ENCODE measurements at places on chromosomes 6 and 20.

GRCh38 chr6:140677781-140678528, 1303.5 kb upstream of the CITED2 start:
- DNase-seq = no peak

DNA sequence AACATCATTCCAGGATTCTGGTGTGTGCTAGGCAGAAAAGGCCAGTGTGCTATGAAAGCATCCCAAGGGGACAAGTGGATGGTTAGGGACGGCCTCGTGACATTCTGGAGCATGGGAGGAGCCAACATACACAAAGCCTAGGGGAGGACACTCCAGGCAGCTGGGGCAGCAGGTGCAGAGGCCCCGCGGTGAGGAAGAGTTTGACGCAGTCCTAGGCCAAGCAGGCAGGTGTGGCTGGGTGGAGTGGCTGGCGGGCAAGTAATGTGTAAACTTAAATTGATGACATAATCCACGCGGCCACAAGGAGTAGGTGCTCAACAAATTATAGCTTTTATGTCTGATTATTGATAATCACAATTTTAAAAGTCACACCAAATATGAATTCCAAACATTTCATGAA, 93.6 kb downstream of the TMEM242 start:
- DNase-seq = no peak

- no peak for DNase-seq
Observed at GRCh38 chr6:97100696-97101095, 176.2 kb downstream of the KLHL32 start.

DNA sequence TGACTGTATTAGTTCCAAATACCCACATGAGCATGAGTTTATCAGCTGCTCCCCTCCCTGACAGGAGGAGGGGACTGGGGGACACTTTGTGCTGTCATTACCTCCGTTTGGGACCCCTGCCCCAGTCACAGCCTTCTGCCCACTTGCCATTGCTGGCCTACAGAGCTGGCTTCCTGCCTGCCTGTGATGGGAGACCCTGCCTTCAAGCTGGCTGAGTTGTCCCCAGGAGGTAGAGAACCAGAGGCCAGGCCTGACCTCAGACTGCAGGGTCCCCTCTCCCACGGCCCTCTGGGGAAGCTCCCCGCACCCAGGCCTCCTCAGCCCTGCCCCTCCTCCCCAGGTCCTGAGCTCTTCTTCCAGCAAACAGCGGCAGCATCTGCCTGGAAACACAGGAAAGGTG, 105.5 kb downstream of the JPH2 start:
- DNase-seq = no peak

- no peak for DNase-seq
Observed at GRCh38 chr20:51312480-51312783, 230.1 kb downstream of the NFATC2 start.

DNA sequence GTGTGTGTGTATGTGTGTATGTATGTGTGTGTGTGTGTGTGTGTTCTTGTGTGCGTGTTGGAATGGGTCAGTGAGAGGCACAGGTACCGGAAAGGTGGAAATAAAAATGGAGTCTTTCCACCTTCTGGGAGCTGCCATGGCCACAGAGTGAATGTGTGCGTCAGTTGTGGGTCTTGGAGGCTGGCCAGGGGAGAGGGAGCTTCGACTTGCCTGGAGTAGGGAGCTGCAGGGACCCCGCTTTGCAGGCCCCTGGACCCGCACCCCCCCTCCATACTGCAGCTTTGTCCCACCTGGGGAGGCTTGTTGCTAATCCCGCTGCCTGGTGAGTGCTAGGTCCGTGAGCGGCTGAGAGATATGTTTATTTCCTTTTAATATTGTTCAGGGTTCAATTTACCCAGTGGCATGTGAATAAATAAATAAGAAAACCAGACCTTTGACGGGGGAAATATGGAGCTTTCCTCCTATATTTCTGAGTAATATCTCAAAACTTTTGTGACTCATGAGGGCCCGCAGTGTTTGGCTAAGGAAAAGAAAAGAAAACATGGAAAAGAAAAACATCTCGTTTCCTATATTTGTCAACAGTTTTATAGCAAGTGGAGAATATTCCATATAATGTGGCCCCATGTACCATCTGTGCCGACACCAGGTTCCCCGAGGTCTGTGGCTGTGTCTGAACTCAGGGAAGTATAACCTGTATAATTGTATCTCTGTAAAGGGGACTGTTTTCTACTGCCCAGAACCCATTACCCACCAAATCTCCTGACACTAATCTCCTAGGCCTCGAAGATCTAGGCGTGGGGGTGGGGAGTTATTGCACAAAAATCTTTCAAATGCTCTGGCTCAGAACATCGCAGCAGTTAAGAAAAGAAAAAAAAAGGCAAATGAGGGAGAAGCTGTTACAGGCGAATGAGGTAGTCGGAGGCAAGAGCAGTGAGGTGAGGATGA, 24.6 kb upstream of the CCDC167 start:
- DNase-seq = no peak

- DNase-seq = no peak
Observed at GRCh38 chr20:41047279-41047974, 18.8 kb downstream of the TOP1 start.

- DNase-seq = no peak
Observed at GRCh38 chr6:80179695-80180094, 73.2 kb downstream of the BCKDHB start.

DNA sequence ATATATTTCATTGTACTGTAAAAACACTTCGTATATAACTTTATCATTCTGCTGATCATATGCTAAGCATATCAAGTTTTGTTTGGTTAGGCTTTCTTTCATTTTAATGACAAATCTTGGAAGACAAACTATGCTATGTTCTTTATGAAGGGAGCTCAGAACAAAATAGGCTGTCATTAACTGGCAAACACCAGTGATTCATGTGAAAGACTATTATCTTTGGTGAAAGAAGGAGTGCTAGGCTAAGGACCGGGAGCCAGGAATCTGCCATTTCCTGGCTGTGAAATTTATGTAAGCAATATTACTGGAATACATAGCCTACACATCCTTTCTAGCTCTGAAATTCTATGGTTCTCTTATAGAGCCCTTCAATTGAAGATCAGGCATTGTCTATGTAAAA, 136.2 kb upstream of the CCN2 start:
- no peak for DNase-seq

Measured in activated CD8-positive, alpha-beta memory T cell treated with anti-CD3 and anti-CD28 coated beads, Interleukin-2, amount 10 ng/mL, durations not matched to agents 7 days and 5 days (primary cell).